ENCODE measurements at places on chromosomes 12 and 14. TPM values are rescaled to one million over a fixed set of nuclear protein-coding genes. Genes with fewer than 3 reads are reported as not detected.

ARHGEF25 gene
- total RNA-seq = 6.5 TPM

DNA sequence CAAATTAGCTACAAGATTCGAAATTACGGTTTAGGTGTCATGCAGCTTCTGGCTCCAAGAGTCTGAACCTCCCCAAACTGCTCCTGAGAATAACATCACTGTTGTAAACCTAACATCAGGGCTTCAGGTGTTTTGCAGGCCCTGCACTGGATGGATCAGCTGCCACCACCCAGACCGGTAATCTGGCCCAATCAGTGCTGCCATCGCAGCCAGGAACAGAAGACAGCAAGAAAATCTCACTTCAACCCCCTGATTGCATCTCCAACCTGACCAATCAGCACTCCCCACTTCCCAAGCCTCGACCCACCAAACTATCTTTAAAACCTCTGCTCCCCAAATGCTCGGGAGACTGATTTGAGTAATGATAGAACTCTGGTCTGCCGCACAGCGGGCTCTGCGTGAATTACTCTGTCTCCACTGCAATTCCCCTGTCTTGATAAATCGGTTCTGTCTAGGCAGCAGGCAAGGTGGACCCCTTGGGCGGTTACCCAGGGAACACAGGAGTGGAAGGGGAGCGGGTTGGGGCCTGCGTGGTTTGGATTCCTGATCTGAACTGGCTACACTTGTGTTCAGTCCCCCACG lies 268.5 kb upstream of the SFSWAP start:
- no peak overlapping the region for H3K27ac ChIP-seq
- DNase-seq = no peak
- no peaks in the 10 kb centered on the region for H3K27me3 ChIP-seq
- no peaks in the 10 kb centered on the region for H3K36me3 ChIP-seq
- no peak overlapping the region for H3K4me3 ChIP-seq
- H3K4me1 ChIP-seq = no peaks in the 10 kb centered on the region

EID3 gene
- 13.0 TPM for total RNA-seq

- no peak overlapping the region for H3K4me3 ChIP-seq
- H3K36me3 ChIP-seq = no peaks in the 10 kb centered on the region
- no peak for DNase-seq
Observed at GRCh38 chr14:76770521-76771436, 9.5 kb downstream of the VASH1 start.
